ENCODE measurements at places on chromosomes 3 and 15.

- DNase-seq, result no peak
These were observed 26.9 kb downstream of the LOXL1 start for GRCh38 chr15:73952913-73953750.

- DNase-seq, result no peak
These were observed 227.8 kb upstream of the CTNNB1 start for GRCh38 chr3:40971191-40972168.

- peak; percentile 37 for DNase-seq
These were observed 136.0 kb upstream of the CCDC54 start for GRCh38 chr3:107241217-107241616.

GRCh38 chr15:30953731-30954378, 37.6 kb downstream of the MTMR10 start:
- no peak for DNase-seq

GRCh38 chr3:17411157-17411877, 331.1 kb downstream of the TBC1D5 start:
- DNase-seq, result no peak

GRCh38 chr3:11494131-11494916, 149.4 kb downstream of the VGLL4 start:
- no peak for DNase-seq

Data from WTC11 (cell line).